ENCODE measurements at places on chromosomes 5 and 9.

GRCh38 chr5:102453716-102454115 lies 45.1 kb downstream of the SLCO6A1 start:
- DNase-seq: no peak

GRCh38 chr5:109519416-109519815 lies 109.6 kb upstream of the PJA2 start:
- DNase-seq: no peak

GRCh38 chr9:82192211-82192610 lies 203.6 kb downstream of the SPATA31D1 start:
- DNase-seq: no peak

GRCh38 chr5:72122602-72123001 lies 15.3 kb downstream of the MAP1B start:
- no peak for DNase-seq

GRCh38 chr5:81313686-81314085 lies 12.3 kb downstream of the ZCCHC9 start:
- DNase-seq: no peak

Measured in activated CD8-positive, alpha-beta T cell treated with anti-CD3 and anti-CD28 coated beads for 36 hours (primary cell).